ENCODE measurements at places on chromosomes 5 and 9. TPM values are rescaled to one million over a fixed set of nuclear protein-coding genes. Genes with fewer than 3 reads are reported as not detected.

The GNA14 gene
- 3.3 TPM for polyA plus RNA-seq

GRCh38 chr9:128494108-128494745 is 10.3 kb upstream of the GLE1 start:
- peak; percentile 83 for DNase-seq

The CLTA gene
- 102 TPM for polyA plus RNA-seq

The OBP2B gene
- polyA plus RNA-seq = not detected

DNA sequence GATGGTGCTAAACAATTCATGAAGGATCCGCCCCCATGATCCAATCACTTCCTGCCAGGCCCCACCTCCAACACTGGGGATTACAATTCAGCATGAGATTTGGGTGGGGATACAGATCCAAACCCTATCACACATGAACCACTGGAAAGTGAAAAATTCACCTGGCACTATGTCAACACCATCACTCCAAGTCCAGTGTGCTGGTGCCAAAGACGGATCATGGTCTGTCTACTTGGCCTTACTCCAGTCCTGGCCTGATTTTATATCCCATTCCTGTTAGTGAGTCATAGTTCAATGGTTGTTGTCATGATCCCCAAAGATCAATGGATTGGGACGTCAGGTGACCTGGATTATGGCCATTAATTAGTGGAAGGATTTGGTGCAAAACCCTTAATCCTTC is 147.4 kb upstream of the RPS23 start:
- no peak for DNase-seq

GRCh38 chr5:143569213-143569701 is 165.8 kb upstream of the NR3C1 start:
- no peak for DNase-seq

DNA sequence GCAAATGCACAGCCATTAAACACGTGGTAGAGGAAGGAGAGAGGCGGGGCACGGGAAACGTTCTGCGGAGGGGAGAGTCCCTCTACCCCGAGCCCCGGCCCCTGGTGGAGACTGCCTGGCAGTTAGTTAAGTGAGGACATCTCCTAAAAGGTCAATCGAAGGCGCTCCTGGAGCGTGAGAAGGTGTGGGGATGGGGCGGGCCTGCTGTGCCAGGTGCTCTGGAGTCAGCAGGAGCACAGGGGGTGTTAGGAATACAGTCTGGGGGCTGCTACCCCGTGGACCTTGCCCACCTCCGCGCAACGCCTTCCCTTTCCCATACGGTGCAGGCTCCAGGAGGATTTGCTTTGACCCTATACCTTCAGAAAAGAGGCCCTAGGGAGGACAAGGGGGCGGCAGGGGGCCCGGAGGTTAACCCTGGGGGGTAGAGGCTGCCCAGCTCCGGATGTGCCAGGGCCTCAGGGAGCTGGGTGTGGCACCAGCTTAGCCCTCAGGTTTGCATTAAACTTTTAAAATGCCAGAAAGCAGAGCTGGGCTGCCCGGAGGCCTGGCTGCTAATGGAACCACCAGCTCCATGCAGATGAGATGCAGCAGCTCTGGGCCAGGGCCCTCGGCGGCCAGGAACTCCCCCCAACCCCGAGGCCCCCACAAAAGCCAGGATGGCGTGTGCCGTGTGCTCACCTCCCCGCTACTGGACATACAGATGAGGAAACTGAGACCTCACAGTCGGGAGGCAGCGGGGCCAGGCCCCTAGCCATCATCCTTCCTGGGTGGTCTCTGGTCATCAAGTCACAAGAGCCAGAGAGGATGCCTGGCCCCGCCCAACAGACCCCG is 39.2 kb downstream of the NACC2 start:
- DNase-seq = peak; percentile 29

DNA sequence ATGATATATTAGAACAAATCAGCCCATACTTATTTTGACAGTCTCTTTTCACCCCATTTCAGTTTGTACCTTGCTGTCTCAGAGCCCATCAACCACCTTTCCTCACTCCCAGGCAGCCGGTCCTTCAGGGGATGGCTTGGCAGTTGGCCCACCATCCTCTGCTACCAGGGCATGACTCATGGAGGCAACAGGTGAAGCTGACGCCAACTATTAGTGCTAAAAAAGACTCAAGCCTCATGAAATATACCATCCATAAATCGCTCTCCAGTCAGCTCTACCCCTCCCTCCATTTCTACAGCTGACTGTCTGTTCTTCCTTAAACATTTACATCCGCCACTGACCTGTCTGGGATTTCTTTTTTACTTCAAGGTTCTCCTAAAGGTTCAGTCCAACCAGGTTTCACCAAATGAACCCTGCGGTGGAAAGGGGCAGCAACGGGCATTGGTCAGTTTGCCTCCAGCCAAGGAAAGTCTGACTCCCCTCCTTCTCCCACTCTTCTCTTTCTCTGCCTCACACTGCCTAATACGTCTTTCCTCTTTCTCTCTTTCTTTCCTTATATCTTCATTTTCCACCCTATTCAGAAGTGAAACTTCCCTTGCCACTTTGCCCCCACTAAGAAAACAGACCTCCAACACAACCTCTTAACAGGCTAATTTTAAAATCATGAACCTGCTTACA is 439.1 kb downstream of the RAB3C start:
- no peak for DNase-seq

DNA sequence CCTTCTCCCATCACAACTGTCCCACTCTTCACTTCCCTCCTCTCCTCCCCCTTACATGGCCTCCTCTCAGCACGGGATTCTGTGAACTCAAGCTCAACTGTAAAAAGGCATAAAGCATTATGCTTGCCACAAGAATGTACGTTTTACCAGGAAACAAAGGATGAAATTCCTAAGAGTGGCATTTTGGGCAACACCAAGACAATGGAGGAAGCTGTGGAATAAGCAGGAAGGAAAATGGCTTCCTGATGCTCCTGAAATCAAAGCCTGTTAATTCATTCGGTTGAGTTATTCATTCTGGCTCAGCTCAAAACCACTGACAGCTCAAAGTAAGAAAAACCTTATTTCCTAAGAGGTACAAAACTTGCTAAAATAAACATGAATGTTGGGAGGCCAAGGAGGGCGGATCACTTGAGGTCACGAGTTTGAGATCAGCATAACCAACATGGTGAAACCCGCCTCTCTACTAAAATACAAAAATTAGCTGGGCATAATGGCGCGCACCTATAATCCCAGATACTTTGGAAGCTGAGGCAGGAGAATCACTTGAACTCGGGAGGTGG is 40.8 kb upstream of the DMRT1 start:
- DNase-seq = no peak

GRCh38 chr9:123825342-123826060 is 104.4 kb downstream of the DENND1A start:
- DNase-seq = no peak

The VPS13A gene
- polyA plus RNA-seq = 12.0 TPM

DNA sequence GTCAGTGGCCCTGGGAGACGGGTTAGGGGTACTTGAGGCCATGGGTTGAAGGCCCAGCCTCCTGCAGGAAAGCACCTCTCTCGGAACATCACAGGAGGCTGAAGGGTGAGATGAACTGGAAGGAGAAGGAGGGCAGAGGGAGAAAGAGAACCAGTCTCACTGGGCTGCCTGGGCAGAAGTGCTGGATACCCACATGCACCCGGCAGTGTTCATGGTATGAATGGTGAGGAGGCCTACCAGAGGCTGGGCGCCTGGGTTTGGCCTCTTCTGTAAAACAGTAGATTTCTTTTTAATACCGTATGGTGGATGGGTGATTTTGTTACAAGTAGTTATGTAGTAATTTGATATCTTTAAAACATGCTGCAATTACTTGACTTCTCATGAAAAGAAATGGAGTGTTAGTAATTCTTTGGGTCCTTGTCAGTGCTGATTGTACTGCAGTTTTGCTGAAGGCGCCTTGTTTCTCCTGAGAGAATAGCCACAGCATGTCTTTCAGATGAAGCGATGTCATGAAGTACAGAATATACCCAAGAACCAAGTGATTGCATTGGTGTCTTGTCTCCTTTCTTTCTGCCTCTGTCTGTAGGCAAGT is 258.6 kb downstream of the FANCC start:
- no peak for DNase-seq

The PPP2CA gene
- 64.9 TPM for polyA plus RNA-seq

DNA sequence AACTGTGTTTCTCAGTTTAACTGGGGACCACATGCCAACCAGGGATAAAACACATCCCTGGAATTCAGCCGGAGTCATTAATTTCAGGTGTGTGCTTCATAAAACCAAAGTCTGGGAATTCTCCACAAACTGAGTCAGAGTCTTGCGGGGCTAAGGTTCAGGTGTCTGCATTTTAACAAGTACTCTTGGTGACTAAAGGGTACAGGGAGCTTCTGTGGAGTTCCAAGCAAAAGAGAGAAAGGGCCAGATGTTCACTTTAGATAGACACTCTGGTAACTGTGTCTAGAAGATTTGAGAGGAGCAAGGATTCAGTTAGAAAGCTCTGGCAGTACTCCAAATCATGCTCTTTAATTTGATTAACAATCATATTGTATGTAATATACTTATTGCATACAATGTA is 4.0 kb downstream of the NADK2 start:
- DNase-seq = no peak

The OLFML2A gene
- 0.15 TPM for polyA plus RNA-seq

- no peak for DNase-seq
Measured at GRCh38 chr5:74973694-74974093, 78.7 kb downstream of the GCNT4 start.

DNA sequence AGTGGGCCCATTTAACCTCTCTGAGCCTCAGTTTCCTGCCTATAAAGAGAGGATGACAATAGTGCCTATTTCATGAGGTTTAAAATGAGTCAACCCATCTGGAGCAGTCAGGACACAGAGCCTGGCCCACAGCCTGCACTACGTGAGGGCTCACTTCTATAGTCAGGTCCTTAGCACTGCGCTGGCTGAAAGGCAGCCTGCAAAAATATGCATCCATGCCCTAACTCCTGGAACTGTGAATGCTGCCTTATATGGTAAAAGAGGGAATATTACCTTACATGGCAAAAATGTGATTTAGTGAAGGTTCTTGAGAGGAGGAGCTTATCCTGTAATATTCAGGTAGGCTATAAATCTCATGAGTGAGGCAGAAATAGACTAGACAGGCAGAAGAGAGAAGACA is 98.5 kb downstream of the GABBR2 start:
- DNase-seq = no peak

GRCh38 chr9:70441622-70442021 is 27.2 kb upstream of the KLF9 start:
- no peak for DNase-seq

DNA sequence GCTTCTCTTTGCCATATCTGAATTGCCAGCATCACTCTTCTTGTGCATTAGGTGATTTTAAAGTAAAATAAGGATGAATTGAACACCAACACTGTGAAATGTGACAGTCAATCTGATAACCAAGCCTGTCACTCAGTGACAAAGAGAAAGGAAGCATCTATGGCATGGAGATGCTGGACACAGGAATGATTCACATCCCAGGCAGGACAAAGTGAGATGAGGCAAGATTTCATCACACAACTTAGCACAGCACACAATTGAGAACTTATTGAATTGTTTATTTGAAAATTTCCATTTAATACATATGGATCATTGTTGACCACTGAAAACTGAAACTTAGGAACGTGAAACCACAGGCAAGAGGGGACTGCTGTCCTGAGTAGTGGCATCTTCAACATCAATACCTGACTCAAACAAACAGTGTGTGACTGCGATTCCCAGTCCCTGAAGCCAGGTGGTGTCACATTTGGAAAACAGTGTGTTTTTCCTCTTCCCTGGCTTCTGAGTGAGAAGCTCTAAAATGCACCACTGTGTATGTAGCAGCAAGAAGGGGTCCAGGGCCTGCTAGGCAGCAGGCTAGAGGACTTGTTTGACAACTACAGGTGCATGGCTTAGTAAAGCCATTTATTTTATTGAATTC is 10.7 kb downstream of the GAPT start:
- DNase-seq = no peak

GRCh38 chr5:175714479-175715085 is 56.7 kb downstream of the HRH2 start:
- DNase-seq = no peak

The NIPSNAP3A gene
- 28.0 TPM for polyA plus RNA-seq

- no peak for DNase-seq
Measured at GRCh38 chr9:104604801-104605200, 626 bp downstream of the OR13C2 start.

The CARTPT gene
- not detected for polyA plus RNA-seq

GRCh38 chr5:142278627-142279026 is 46.2 kb downstream of the SPRY4 start:
- DNase-seq = no peak

GRCh38 chr9:110284211-110284844 is 28.0 kb upstream of the TXN start:
- DNase-seq = no peak

DNA sequence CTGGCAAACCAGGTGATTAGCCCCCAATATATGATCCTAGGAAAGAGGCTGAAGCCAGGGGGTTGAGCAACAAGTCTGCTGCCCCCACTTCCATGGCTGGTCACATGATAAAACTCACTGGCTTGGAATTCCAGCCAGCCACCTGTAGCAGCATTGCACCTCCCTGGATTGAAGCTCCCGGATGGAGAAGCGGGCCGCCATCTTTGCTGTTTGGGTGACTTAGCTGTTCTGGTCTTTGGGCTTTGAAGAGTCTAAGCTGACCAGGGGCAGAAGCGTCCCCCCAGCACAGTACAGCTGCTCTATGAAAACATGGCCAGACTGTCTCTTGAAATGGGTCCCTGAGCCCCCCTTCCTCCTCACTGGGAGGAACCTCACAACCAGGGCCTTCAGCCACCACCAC is 610.2 kb downstream of the ANXA1 start:
- no peak for DNase-seq

GRCh38 chr5:176835918-176836317 is 25.6 kb downstream of the UNC5A start:
- no peak for DNase-seq

DNA sequence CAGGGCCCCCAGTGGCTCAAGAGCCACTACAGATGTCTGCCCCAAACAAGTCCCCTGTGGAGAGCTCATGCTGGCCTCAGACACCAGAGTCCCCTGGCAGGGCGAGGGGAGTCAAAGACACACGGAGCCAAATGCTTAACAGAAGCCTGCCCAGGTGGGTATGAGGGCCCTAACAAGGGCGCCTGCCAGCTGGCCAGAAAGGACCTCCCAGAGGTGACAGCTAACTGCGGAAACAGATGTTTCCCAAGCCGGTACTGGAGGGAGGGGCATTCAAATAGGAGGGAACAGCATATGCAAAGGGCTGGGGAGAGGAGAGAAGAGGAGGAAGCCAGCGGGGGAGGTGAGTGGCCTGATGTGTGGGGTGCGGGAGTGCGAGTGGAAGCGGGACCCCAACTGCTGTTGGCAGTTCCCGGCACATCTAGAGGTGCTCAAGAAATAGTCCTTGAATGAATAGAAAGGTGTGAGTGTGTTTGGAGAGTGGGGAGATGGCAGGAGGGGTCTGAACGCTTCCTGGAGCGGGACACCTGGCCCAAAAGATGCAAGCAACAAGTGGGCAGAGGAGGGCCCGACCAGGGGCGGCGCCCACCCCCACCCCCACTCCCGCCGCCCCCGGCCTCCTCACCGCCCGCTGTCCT is 824 bp downstream of the MXD3 start:
- no peak for DNase-seq
